HL-60 (cell line): ENCODE measurements at places on chromosomes 2 and 18.

DNA sequence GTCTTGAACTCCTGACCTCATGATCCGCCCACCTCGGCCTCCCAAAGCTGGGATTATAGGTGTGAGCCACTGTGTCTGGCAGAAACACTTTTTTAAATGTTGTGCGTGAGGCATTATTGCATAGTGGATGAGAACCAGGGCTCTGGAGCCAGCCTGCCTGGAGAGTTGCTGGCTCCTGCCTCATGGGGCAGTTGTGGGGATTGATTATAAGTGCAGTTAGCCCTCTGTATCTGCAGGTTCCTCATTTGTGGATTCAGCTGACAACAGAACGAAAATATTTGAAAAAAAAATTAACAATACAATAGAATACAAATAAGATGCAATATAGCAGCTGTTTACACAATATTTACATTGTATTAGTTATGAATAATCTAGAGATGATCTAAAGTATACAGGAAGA, 129.4 kb upstream of the EML6 start:
- DNase-seq = peak; percentile 46

- DNase-seq = no peak
Observed at GRCh38 chr18:28760299-28760698, 583.4 kb upstream of the CDH2 start.

DNA sequence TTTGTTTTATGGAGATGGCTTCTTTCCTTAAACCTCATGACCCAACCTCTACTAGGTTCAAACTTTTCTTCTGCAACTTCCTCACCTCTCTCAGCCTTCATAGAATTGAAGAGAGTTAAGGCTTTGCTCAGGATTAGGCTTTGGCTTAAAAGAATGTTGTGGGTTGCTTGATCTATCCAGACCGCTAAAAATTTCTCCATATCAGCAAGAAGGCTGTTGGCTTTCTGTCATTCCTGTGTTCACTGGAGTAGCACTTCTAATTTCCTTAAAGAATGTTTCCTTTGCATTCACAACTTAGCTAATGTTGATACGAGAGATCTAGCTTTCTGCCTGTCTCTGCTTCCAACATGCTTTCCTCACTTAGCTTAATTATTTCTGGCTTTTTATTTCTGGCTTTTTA, 58.1 kb upstream of the KYNU start:
- no peak for DNase-seq

DNA sequence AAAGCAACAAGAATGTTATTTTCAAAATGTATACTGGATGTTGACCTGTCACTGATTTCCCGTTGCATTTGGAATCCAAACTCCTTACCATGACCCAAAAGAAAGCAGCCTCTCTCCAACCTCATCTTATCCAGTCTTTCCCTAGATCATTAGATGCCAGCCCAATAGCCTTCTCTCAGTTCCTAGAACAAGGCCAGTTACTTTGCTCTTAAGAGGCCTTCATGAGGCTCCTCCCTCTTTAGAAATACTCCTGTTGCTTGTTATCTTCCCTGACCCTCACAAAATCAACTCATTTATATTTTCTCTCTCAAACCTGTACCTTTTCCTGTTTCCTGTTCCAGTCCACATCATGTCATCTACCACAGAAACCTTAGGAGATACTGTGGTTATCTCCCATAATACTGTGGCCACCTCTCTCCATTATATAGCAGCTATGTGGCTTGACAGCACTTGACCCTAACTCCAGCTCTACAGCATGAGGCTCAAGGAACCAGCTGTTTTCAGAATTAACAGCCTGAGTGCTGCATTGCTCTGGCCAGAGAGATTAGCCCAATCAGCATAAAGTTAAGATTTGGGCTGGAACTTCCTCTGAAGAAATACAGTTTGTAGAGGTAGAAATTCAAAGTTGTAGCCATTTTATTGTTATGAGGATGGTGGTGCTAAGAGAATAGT, 22.8 kb downstream of the SRBD1 start:
- DNase-seq = no peak

GRCh38 chr2:233446121-233446520, 91.8 kb downstream of the DGKD start:
- no peak for DNase-seq

- DNase-seq = no peak
Observed at GRCh38 chr2:43070676-43071502, 155.5 kb downstream of the ZFP36L2 start.

DNA sequence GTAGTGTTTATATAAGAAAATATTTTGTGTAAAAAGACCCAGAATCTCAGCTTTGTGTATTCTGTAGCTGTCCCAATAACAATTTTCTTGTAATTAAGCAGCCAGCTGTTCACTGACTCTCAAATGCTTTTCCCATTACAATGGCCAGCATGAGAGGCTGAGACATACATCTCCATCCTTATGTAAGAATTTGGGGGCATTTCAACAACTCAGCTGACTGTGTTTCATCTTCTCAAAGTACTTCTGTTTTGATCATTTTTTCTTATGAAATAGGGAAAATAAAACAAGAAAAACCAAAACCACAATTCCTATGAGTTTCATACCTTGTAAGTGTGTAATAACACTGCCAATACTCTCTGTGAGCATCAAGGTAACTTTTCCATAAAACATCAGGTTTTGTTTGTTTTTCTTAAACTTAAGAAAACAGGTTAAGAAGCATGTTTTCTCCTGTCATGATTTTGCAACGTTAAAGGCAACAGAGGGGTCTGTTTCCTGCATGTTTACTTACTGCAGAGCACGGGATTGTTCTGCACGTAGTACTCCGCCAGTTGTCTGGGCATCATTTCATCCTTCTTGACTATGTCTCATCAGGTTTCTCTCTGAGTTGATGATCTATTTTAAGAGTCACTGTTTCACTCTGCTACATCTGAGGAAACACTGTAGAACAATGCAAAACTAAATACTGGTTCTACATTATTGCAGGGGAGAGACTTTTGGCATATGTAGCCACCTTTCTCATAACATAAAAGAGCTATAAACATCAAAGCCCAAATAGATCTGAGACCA, 62.9 kb upstream of the CYRIA start:
- DNase-seq = no peak

DNA sequence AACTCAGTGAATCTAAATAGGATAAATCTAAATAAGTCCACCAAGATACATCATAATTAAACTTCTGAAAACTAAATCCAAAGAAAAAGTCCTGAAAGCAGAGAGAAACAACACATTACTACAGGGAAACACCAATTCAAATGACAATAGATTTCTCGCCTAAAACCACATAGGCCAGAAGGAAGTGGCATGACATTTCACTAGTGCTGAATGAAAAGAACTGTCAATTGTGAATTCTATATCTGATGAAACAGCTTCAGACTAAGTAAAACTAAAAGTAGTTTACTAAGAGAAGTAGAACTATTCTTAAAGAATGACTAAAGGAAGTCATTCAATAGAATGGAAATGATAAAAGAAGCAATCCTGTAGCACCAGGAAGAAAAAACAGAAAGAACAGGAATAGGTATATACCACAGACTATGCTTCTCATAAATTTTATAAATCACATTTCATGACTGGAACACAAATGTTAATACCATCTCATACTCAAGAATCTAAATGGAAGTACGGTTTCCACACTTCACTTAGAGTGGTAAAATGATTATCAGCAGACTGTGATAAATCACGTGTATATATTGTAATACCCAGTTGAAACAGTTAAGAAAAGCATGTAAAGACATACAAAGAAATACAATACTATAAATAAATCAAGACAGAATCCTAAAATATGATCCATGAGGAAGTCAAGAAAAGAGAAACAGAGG, 46.4 kb downstream of the ASXL2 start:
- DNase-seq = no peak

DNA sequence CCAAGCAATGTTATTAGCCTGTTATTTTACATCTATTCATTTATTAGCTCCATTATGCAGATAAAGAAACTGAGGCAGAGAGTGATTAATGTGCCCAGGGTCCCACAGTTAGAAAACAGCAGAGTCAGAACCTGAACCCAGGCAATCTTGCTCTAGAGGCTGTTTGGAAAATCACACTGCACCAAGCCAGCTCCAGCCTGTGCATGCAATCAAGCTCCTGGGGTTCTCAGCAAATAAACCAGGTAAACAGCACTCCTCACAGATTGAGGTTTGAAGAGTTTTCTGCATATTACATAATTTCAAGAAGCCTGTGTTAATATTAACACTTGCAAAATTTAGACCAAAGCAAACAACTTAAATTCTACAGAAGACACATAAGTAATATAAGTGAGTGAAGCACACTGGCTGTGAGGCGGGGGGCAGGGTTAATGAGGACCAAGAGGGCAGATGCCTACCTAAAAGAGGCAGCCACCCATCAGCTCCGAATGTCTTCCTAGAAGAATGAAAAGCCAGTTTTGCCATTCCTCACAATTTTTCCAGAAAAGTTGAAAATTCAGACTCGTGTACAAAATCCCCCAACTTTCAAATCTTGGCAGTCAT, 35.4 kb downstream of the CACNB4 start:
- no peak for DNase-seq

DNA sequence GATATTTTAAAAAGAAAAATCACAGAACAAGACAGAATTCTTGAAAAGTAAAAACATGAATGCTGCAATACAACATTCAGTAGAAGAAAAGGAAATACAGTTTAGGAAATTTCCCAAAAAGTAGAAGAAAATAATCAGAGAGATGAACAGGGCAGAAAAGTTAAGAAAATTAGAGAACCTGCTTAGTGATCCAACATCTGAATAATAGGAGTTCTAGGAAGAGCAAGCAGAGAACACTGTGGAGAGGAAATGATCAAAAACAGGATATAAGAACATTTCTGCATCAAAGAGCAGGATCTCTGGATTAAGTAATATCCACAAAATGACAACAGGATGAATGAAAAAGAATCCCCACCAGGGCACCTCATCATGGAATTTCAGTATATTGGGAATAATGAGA, 8.8 kb upstream of the FHOD3 start:
- DNase-seq = no peak

DNA sequence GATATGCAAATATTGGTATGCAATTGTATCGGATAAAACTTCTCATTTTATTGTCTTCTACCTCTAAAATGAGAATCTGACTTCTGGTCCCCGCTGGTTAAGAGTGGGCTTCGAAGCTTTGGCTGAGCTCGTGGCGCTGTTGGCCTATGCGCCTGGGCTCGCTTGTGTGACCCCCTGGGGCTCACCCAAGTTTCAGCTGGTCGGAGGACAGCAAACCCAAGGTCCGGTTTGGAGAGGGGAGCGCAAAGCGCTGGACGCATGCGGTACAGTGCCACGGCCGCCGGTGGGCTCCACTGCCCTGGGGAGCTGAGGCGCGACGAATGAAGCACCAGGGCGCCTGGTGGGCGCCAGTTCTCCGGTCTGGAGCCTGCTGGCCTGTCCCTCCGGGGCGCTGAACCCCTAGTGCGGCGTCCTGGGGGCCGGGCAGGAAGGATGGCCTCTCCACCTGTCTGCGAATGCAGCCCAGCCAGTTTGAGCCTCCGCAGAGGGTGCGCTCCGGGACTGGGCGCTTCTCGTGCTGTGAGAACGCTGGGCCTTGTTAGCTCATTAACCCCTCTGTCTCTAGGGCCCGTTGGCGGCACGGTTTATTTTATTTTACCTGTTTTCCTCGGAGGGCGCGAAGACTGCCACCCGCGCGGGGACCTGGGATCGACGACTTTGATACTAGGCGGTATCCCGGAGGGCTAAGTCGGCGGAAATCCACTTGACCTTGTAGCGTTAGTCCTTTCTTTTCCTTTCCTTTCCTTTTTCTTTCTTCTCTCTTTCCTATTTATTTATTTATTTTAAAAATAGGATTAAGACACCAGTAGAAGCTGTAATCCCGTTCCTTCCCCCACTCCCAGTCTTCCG, 10.4 kb downstream of the MEIS1 start:
- DNase-seq = no peak

DNA sequence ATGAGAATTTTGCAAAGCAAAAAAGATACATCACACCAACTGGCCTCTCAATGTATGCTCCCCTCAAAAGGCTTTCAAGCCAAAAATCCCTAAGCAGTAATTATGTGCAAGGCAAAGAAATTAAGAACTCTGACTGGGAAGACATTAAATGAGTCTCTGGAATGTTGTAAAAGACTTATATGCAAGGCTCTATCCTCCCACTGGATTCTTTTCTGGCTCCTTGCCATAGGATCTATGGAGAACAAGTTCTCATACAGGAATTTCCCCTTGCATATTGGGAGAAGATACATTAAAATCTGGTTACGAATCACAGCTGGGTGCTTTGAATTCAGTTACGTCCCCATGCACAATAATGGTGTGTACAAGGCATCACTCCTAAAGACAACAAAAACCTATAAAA, 73.4 kb upstream of the ATL2 start:
- no peak for DNase-seq

- no peak for DNase-seq
Observed at GRCh38 chr2:169819106-169819505, 5.6 kb downstream of the METTL5 start.

DNA sequence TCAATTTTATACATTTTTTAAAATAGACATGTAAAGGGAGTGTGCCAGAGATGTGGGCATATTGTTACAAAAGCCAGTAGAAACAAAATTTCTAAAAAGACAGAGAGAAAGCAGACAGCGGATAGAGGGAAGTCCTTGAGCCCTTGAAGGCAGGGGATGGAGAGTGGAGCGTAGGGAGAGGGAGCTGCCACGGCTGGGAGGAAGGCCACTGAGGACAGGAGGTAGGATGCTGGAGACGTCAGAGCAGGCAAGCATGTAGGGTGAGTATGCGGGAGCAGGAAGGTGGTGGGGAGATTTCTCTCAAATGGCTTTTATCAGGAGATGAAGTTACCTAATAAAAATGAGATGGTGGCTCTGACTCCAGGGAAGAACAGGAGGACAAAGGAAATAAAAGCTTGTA, 24.0 kb upstream of the NCL start:
- no peak for DNase-seq

GRCh38 chr18:23547306-23547705, 39.0 kb downstream of the NPC1 start:
- DNase-seq = no peak

- DNase-seq = no peak
Observed at GRCh38 chr2:117856415-117857210, 42.1 kb downstream of the DDX18 start.
